Activated CD4-positive, alpha-beta memory T cell treated with anti-CD3 and anti-CD28 coated beads, Interleukin-2, amount 10 ng/mL, durations not matched to agents 7 days and 5 days (primary cell): ENCODE measurements at places on chromosomes 11 and 22. TPM values are rescaled to one million over a fixed set of nuclear protein-coding genes. Genes with fewer than 3 reads are reported as not detected.
A peak's percentile ranks its signal among the peaks of the same experiment; 100 is the strongest.

The DDIAS gene
- total RNA-seq, result 10.1 TPM

- H3K36me3 ChIP-seq, result peaks cover 23% of the 10 kb centered on the region
- no peaks in the 10 kb centered on the region for H3K27me3 ChIP-seq
- H3K4me3 ChIP-seq, result no peak overlapping the region
- H3K27ac ChIP-seq, result no peak overlapping the region
- H3K4me1 ChIP-seq, result peaks cover 2% of the 10 kb centered on the region
These were observed 6.4 kb downstream of the MOB2 start for GRCh38 chr11:1480191-1480554.

The DDI1 gene
- not detected for total RNA-seq

DNA sequence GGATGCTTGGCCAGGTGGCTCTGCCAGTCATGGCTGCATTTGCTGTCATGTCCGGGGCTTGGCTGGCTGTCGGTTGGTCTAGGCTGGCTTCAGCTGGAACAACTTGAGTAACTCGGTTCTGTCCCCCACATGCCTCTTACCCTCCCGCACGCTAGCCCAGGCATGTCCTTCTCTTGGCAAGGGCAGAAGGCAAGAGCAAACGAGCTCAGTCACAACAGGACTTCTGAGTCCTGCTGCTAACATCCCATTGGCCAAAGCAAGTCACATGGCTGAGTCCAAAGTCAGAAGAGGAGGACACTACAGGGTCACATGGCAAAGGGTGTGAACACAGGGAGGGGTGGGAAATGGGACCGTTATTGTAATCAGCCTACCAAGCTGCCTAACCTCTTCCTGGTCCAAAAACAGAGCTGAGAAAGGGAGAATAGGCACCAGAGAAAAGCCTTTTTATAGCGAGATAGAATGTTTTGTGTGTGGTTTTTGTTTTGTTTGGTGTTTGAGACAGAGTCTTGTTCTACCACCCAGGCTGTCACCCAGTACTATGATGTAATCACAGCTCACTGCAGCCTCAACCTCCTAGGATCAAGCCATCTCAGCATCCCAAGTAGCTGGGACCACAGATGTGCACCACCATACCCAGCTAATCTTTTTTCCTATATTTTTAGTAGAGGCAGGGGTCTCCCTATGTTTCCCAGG is 81.9 kb downstream of the MN1 start:
- no peaks in the 10 kb centered on the region for H3K36me3 ChIP-seq
- no peaks in the 10 kb centered on the region for H3K4me1 ChIP-seq
- DNase-seq, result no peak

The TSKU gene
- total RNA-seq, result 0.85 TPM

The TRPM5 gene
- total RNA-seq, result not detected

DNA sequence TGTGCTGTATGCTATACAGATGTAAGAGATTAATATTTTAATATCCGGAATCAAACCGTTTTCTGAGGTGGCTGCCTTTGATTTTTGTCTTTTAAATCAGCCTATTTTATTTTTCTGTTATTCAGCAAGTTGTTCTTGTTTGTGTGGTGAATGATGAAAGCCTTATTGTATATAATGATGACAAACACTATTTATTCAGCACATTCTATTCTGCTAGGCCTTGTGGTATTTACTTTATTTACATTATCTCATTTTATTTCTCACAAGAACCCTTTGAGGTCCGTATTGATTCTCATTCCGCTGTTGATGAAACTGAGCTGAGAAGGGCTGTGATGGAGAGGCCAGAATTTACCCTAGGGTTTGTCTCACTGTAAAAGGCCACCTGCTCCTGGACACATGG is 40.5 kb downstream of the KREMEN1 start:
- peaks cover 11% of the 10 kb centered on the region for H3K4me1 ChIP-seq
- H3K27ac ChIP-seq, result no peak overlapping the region
- no peak overlapping the region for H3K4me3 ChIP-seq
- H3K36me3 ChIP-seq, result no peaks in the 10 kb centered on the region
- no peak for DNase-seq

- no peaks in the 10 kb centered on the region for H3K27me3 ChIP-seq
- H3K36me3 ChIP-seq, result peaks cover 35% of the 10 kb centered on the region
- no peak for DNase-seq
- H3K4me1 ChIP-seq, result no peaks in the 10 kb centered on the region
These were observed 26.6 kb downstream of the CCDC90B start for GRCh38 chr11:83259559-83259958.

GRCh38 chr11:3123761-3124733 is 41.1 kb downstream of the OSBPL5 start:
- H3K27me3 ChIP-seq, result no peaks in the 10 kb centered on the region
- no peaks in the 10 kb centered on the region for H3K36me3 ChIP-seq
- H3K27ac ChIP-seq, result no peak overlapping the region
- no peak for DNase-seq
- H3K4me3 ChIP-seq, result no peak overlapping the region
- H3K4me1 ChIP-seq, result no peaks in the 10 kb centered on the region

DNA sequence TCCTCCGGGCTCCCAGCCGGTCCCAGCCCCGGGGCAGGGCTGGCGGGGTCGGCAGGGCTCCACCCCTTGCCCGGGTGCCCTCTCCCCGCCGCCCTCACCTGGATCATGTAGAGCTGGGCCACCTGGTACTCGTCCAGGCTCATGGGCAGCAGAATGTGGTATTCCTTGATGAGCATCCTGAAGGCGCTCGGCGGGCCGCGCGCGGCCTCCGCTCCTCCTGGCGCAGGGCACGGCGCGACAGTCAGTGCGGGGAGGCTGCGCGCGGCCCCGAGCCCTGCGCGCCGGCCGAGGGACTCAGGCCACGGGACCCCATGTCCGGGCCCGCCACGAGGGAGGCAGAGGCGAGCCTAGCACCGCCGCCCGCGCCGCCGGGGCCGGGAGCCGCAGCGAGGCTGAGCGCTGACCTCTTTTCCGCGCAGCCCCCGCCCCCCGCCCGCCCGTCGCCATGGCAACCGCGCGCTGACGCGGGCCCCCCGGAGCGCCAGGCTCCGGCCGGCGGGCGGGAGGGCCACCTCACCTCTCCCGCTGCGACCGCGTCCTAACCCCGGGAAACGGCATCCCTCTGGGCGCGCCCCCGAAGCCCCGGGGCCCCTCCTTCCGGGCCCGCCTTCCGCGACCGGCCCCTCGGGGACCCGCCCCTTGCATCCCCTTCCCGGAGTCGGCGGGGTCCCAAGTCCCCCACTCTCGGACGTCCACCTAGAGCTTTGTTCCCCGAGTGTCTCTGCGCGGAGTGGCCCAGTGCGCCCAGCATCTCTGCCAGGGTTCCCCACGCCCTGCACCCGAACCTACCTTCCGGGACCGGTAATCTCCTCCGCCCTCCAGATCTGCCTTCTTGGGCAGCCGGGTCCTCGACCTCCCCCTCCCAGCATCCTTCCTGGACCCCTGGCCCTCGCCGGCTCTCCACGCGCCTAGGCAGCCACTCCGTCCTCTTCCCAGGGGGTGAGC is 886 bp downstream of the PITPNM1 start:
- H3K36me3 ChIP-seq, result peaks cover 47% of the 10 kb centered on the region
- peak; percentile 49 for DNase-seq
- H3K27me3 ChIP-seq, result no peaks in the 10 kb centered on the region
- H3K4me1 ChIP-seq, result peaks cover 54% of the 10 kb centered on the region

DNA sequence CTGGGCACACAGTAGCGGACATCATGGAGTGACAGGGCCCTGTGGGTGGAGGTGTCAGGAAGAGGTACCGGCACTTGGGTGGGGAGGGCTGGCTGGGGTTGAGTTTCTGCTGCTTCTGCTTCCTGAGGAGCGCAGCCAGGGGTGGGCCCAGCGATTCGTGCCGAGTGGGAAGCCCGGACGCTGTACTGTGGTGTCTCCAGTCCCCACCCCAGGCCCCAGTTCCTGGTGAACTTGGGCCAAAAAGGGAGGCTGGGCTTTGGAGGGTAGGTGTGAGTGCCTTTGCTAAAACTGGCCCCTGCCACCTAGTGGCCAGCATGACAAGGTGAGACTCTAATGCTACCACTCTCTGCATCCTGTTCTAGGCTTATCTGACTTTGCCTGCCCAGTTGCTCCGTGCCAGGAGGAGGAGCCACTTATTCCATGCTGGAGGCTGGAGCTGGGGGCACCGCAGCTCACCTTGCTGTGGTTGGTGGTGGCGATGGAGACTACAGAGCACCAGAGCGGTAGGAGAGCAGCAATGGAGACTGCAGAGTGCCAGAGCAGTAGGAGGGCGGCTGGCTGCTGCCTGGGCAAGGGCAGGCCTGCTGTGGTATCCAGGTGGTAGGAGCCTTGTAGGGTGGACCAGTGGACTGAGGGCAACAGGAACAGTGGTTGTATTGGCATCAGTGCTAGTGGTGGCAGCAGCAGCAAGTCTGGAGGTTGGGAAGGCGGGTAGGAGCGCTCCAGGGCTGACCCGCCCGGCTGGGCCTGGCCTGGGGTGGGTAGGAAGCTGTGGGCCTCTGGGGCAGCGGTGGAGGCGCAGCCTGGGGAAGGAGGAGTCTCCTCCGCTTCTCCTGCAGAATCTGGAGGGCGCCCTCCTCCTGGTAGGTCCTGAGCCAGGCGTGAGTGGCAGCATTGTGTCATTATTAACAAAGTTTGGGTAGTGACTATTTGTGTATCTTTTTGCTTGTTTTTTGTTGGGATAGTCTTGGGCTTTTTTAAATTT is 2.2 kb upstream of the RFPL2 start:
- H3K4me1 ChIP-seq, result peaks cover 53% of the 10 kb centered on the region
- peak overlapping the region; percentile 34 for H3K27ac ChIP-seq
- peak; percentile 65 for DNase-seq
- H3K36me3 ChIP-seq, result no peaks in the 10 kb centered on the region
- H3K4me3 ChIP-seq, result no peak overlapping the region
- H3K27me3 ChIP-seq, result peaks cover 15% of the 10 kb centered on the region

DNA sequence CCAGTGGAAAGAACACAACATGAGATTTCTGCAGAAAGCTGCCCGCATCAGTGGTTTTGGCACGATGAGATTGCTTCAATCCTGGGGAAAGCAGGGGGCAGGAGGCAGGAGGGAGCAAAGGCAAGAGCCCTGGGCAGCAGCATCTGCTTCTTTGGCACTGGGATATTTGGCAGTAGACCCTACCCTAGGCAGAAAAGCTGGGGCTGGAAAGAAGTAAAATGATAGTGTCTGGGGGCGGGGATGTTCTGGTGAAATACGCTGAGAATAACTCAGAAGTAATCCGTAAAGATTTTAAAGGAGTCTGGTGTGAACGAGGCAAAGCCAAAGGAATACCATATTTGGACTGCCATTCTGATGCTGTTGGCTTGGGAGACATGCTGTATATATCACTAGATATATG is 62.0 kb downstream of the FAM76B start:
- H3K27ac ChIP-seq, result no peak overlapping the region
- peaks cover 11% of the 10 kb centered on the region for H3K27me3 ChIP-seq
- H3K4me3 ChIP-seq, result no peak overlapping the region
- no peaks in the 10 kb centered on the region for H3K4me1 ChIP-seq

DNA sequence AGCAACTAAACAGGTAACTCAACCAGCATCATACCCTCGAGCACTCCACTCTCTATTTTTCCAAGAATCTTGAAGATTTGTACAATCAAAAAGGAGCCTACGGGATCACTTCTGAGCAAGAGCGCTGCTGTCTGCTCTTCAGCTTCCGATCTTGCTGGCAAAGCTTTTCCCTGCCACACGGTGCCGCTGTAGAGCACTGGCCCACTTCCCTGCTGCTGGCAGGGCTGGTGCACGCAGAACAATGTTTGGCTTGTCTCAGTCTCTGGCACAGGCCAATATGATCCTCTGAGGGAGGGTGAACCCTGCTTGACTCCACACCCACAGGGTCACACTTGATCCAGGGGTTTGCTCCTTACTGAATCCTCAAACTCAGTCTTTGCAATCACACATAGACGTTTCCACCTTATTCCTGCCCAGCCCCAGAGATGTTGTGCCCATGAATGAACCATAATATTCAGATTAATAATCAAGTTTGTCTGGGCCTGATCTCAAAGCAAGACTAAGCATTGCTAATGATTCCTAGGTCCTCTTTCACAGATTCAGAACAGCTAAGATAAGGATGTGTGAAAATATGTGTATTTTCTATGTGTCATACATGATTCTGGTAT is 536.6 kb downstream of the SOX6 start:
- H3K4me1 ChIP-seq, result peaks cover 8% of the 10 kb centered on the region
- no peaks in the 10 kb centered on the region for H3K27me3 ChIP-seq
- H3K36me3 ChIP-seq, result no peaks in the 10 kb centered on the region
- peak; percentile 33 for DNase-seq

The OR51I1 gene
- not detected for total RNA-seq

GRCh38 chr11:19200410-19201201 is 1.2 kb downstream of the CSRP3 start:
- DNase-seq, result no peak
- peaks cover 9% of the 10 kb centered on the region for H3K27me3 ChIP-seq
- H3K4me3 ChIP-seq, result no peak overlapping the region
- no peaks in the 10 kb centered on the region for H3K4me1 ChIP-seq

DNA sequence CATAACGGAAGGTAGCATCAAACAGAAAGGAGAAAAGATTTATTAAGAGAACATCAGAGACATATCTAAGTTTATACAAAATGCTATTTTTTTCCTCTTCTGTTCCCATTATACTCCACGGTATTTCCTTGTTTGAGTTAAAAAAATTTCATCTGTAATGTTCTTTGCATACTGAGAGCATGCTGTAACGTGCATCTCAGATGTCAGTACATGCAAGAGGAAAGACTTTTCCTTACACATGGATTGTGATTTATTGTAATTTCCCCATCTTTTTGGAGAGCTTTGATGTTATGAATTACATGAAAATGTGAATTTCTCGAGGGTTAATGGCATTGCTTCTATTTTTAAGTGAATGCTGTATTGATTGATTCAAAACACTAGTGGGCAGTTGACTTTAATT is 1164.0 kb downstream of the LRRC4C start:
- H3K4me1 ChIP-seq, result peaks cover 9% of the 10 kb centered on the region
- no peaks in the 10 kb centered on the region for H3K36me3 ChIP-seq
- DNase-seq, result no peak
- no peak overlapping the region for H3K4me3 ChIP-seq

DNA sequence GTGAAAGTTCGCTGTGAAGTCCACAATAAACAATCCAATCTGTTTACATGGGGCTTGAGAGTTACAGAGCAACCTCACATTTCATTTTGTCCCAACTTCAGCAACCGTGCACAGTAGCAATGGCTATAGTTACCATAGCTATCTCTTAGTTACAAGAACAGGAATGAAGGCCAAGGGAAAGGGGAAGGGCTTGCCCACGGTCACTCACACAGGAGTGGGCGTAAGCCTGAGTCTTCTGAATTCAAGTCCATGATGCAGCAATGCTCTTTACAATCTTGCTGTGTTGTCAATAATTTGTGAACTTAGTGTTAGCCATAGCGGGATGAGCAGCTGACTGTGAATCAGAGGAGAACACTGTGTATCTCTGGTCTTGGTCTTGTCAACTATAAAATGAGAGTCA is 102.9 kb downstream of the ADAMTS15 start:
- peaks cover 18% of the 10 kb centered on the region for H3K27me3 ChIP-seq
- H3K4me1 ChIP-seq, result no peaks in the 10 kb centered on the region
- no peak overlapping the region for H3K4me3 ChIP-seq
- DNase-seq, result no peak
- H3K27ac ChIP-seq, result no peak overlapping the region

The CFAP300 gene
- not detected for total RNA-seq

DNA sequence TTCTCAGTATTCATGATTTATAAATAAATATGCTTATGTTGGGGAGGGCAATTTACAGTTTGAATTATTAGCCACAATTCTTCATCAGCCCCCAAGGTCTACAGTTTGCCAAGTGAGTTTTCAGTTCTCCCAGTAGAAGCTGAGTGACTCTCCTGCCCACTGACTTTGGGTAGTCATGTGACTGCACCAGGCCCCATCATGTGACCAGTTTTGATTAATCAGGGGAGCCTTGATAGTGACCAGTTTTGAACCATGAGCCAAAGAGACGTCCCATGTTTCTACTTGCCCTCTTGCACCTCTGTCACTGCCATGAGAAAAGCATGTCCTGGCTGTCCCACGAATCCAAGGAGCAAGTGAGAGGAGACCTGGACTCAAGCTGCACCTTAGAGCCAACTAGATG is 32.5 kb downstream of the SYN3 start:
- no peak overlapping the region for H3K4me3 ChIP-seq
- no peaks in the 10 kb centered on the region for H3K4me1 ChIP-seq
- no peaks in the 10 kb centered on the region for H3K36me3 ChIP-seq
- peaks cover 1% of the 10 kb centered on the region for H3K27me3 ChIP-seq
- DNase-seq, result no peak
- no peak overlapping the region for H3K27ac ChIP-seq
